ENCODE measurements at places on chromosomes 1 and 21.

GRCh38 chr1:216205176-216205575 is 218.1 kb downstream of the USH2A start:
- no peak for DNase-seq

DNA sequence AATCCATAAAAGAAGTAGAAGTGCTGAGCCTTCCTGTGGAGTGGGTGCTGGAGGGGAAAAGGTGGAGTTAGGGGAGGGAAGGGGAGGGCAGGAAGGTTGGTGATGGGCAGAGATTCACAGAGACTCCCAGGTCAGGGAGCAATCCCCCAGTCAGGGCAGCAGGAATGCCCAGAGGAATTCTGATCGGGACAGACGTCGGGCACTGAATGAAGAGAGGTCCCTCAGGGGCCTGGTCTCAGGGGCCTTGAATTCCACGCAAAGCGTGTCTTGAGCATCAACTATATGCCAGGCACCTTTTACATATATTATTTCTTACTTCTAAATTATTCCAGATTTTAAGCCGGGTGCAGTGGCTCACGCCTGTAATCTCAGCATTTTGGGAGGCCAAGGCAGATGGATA is 7.2 kb upstream of the PADI1 start:
- DNase-seq, result no peak

GRCh38 chr1:7954683-7955082 is 6.8 kb upstream of the PARK7 start:
- no peak for DNase-seq

- DNase-seq, result no peak
Measured at GRCh38 chr1:202161151-202162046, 997 bp upstream of the PTPN7 start.

GRCh38 chr1:220137019-220137786 is 43.3 kb downstream of the IARS2 start:
- DNase-seq, result no peak

GRCh38 chr1:16137890-16138467 is 17.9 kb downstream of the EPHA2 start:
- DNase-seq, result no peak

GRCh38 chr1:168083456-168084325 is 53.0 kb downstream of the GPR161 start:
- no peak for DNase-seq

GRCh38 chr1:85605484-85606413 is 25.2 kb downstream of the CCN1 start:
- DNase-seq, result no peak

- no peak for DNase-seq
Measured at GRCh38 chr1:92367496-92367895, 68.6 kb downstream of the RPAP2 start.

GRCh38 chr1:47513393-47513792 is 75.5 kb downstream of the FOXD2 start:
- DNase-seq, result no peak

DNA sequence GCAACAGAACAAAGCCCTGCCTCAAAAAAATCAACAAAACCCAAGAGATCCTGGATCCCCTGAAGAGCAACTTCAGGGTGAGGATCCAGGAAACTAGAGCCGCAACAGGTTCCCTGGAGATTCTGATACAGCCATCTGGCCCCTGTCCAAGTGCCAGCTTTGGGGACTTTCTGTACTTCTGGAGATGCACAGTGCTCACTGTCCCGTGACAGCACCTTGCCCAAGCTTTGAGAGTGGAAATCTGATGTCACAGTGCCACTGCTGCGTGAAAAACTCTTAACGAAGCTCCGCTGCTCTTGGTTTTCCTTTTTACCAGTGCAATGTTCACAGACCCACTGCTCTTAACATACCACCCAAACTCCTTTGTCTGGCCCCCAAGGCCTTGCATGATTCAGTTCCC is 26.3 kb downstream of the STK40 start:
- no peak for DNase-seq

DNA sequence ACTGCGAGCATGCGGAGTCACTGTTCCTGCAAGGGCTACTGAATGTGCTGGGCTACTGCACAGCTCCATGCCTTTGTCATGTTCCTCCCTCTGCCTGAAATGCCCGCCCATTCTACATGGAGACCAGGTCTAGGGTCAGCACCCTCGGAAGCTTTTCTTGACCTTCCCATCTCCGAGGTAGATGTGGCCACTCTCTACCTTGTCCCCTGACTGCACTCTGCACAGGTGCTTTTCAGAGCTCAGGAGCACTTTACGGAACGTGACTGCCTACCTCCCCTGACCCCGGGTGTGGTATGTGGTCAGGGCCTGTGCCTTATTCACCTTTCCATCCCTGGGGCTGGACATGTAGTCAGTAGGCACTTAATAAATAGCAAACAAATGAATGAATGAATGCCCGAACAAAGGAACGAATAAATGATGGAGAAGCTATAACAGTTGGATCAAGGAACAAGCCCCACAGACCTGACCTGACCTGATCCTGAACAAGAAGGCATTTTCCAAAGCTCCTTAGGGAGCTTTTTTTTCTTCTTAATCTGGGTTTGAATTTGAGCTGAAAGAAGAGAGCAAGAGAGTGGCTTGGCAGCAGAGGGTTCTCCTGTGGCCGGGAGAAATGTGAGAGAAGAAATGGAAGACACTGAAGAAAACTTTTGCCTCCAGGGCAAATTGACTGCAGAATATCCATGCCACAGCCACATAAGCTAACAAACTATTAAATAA is 7.9 kb downstream of the RD3 start:
- DNase-seq, result no peak

DNA sequence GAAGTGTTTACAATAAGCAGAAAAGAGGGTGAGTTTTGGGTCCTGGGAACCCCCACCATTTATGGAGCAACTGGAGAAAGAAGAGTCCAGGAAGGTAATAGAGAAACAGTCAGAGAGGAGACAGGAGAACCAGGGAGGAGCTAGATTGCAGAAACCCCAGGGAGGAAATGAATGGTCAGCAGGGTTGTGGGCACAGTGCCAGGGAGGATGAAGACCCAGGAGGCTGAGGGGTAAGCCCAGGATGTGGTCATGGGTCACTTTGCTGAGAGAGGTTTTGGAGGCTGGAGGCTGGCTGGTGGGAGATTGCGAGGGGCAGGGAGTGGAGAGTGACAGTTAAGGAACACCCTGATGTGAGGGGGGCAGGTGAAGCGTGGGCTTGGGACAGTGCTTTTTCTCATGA is 169.9 kb upstream of the CSF3R start:
- DNase-seq, result no peak

- no peak for DNase-seq
Measured at GRCh38 chr1:247054992-247055415, 23.6 kb downstream of the ZNF670 start.

DNA sequence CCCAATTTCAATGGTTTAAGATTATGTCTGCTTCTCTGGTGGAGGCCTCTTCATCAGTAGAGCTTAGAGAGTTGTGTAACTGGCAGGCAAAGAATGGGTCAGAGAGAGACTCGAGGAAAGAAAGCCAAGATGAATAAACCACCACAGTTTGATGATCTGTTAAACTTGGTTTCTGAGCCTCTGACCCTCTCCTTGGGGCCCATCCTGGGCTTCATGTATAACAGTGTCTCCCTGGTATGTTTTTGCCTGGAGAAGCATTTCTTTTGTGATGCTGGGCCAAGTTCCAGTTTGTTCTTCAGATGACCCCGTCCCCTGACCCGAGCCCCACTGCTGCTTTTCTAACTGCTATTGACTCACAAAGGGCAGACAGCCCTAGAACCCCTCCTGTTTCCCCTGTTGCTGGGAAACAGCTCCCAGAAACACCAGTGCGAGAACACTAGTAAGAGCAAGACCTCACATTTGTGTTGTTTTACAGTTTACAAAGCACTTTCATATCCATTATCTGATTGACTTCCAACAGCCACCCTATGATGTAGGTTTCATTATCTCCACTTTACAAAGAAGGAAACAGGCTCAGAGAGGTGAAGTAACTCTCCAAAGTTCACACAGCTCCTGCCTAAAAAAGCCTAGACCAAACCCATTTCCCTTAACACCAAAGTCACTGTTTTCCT is 9.0 kb downstream of the CD2 start:
- peak; percentile 48 for DNase-seq

- no peak for DNase-seq
Measured at GRCh38 chr1:198246337-198246736, 89.5 kb downstream of the NEK7 start.

- no peak for DNase-seq
Measured at GRCh38 chr1:110594456-110595352, 11.5 kb downstream of the KCNA2 start.

GRCh38 chr1:107572674-107573211 is 392.2 kb downstream of the VAV3 start:
- DNase-seq, result no peak

DNA sequence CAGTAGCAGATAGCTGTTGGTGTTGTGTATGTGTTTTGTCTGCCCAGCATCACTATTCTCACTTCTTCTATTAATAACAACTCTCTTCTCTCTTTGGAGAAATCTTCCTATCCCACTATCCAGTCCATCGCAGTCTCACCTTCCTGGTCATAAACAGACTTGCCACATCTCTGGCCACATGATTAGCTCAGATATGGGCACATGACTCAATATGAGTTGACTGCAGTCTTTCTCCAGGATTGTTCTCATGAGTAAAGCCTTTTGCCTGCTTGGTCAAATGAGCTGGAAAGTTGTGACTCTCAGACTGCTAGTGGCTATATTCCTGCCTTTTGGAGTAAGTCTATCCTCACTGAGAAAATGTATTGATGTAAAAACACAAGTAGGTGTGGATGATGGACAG is 32.9 kb upstream of the TADA1 start:
- no peak for DNase-seq

- no peak for DNase-seq
Measured at GRCh38 chr1:65577278-65577677, 156.8 kb downstream of the LEPR start.

DNA sequence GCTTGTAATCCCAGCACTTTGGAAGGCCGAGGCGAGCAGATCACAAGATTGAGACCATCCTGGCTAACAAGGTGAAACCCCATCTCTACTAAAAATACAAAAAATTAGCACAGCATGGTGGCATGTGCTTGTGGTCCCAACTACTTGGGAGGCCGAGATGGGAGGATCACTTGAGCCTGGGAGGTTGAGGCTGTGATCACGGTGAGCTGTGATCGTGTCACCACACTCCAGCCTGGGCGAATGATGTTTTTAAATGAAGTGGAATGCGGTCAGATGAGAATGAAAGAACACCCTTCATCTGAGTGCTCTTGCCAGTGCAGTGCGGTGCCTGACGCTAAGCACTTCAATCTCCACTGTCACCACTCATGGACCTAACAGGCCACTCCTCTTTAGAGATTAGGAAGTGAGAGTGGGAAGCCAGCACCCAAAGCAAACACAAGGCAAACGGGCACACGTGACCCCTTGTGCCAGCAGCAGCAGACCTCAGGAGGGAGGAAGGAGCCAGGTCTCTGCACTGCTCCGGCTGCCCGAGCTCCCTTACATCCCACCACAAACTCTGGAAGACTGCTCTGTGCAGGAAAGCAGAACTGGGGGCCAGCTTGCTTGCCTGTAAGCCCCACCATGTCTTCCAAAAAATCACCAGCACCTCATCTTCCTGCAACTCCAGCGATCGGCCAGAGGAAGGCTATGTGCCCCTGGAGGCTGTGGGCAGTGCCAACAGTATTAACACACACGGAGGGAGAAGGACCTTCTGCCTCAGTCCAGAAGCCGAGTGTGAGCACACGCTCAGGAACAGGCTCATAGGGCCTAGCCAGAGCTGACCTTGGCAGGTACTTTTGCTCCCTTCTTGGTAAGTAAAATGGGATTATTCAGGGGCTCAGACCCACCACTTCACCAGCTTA is 9.7 kb downstream of the CTNNBIP1 start:
- DNase-seq, result no peak

- DNase-seq, result no peak
Measured at GRCh38 chr1:18486195-18486594, 5.5 kb downstream of the KLHDC7A start.

DNA sequence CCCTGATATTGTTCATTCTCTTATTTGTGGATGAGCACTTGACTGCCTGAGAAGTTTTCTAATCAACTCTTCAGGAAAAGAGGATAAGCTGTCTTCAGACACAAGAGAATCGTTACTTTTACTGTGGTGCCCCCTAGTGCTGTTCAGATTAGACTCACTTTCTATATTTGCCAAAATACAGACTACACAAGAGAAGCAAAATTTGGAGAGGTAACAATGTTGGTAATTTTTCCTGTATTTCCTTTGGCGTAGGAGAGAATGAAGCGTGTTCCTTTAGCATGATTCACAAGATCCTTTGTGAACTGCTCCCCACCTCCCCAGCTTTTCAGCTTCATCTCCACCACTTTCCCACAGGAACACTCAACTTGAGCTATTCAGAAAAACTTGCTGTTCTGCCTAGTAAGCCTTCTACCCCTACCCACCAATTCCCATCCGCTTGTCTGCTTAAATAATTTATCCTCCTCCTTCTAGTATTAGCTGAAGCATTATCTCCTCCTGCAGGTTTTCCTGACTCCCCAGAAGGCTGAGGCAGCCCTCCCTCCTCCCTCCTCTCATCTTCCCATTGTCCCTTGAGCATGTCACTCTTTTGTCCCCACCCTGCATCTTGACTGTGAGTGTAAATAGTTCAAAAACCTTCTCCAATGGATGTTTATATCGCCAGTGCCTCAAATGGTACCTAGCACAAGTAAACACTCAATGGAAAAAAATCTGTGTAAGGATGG is 4.5 kb downstream of the TNFSF4 start:
- DNase-seq, result no peak

- no peak for DNase-seq
Measured at GRCh38 chr1:1132042-1132950, 16.4 kb upstream of the C1orf159 start.

GRCh38 chr1:118636004-118636403 is 352.1 kb downstream of the TBX15 start:
- DNase-seq, result no peak

DNA sequence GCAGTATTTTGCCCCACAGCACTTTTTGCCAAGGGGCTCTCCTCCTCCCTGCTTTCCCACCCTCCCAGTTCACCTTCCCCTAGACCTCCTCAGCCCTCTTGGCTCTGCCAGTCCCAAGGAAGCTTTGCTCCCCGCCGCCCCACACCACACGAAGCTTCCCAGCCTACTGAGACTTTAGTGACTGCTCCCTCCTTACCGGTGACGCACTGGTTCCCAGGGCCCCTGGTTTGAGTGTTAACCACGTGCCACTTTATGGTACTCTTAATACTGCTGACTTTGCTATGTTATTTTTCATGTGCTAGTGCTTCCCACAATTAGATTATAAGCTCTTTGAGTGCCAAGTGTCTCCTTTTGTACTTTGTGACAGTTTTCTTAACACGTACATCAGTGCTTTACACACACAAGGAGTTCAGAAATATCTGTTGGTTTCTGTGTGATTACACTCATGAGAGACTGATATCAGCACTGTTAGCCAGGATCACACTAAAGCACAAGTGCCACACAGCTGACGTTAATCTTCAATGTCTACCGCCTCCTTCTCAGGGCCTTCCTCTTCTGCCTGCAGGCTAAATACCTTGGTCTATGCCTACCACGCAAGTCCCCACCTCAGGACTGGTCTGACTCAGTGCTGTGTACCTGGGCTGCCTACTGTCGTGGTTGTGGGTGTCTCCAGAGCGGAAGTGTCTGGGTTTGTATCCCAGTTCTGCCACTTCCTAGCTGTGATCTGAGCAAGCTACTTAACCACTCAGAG is 61.0 kb downstream of the DNTTIP2 start:
- DNase-seq, result no peak

- no peak for DNase-seq
Measured at GRCh38 chr1:90325168-90325567, 330.3 kb downstream of the ZNF326 start.

- no peak for DNase-seq
Measured at GRCh38 chr1:22932803-22933470, 39.7 kb downstream of the LACTBL1 start.
